ENCODE measurements at places on chromosomes 4 and X.

DNA sequence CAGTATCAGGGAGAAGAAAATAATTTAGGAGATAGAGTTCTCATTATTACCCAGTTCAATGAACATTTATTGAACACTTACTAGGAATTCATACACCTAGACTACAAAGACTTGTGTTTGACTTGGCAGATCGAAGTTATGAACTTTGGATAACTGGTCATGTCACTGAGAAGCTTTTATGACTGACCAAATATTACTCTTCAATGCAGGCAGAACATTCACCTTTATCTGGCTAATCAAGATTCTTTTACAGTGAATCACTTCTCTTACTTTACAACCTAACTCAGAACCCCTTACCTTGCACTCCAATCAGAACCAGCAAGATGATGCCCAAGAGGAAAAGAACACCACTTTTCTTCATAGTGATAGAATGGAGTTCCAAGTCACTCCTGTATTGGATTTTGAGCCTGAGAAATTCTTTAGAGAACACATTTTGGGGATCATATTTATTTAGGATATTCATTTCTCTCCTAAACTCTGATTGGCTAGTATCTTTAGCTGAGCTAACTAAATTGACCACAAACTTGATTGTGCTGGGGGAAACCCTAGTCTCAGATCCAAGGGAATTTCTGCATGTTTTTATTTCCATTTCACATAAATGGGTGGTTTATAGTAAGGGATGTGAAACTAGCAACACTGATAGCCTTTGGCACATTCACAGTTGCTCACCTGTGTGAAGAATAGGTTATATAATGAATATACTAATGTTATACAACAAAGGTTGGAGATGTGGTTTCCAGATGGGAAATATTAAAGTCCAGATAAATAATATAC is at the start of gene CXCL9:
Gene CXCL9, minus strand, starts transcription at position 421 of the 774 bp plus-strand sequence. Its CDS starts 60 bp downstream, at position 361.
- DNase-seq: no peak

DNA sequence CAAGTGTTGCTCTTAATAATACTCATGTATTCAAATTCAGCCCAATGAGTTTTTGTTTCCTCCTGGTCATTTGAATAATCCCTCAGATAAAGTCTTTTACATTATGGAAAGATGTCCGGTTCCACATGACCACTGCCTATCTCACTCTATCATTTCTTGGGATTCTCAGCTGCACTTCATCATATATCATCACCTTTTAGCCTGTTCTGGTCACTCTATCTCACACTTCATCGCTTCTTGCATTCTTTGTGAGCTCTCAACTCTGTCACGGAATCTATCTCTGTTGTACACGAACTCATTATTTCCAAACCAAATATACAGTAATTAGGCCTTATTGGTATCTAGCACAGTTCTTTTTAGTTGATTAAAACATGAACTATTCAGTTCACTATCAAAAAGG is 126.9 kb upstream of the HAND2 start:
- no peak for DNase-seq

DNA sequence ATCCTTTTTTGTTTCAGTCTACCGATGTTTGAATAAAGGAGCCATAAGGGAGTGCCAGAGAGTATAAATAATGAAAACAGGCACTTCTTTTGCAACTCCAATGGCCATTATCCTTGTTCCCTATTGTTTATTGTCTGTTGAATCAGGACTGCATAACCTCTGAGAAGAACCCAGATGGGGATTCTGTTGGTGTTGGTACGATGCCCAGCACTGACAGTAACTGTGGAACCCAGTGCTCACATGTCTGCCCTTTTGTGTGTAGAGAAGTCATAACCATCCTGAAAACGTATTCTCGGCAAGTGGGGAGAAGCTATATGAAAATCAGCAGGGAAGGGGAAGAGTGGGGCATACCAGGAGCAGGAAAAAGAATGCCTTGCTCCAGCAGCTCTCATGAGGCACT is 195.1 kb upstream of the EDNRA start:
- no peak for DNase-seq

- DNase-seq: peak; percentile 7
These were observed 86.7 kb upstream of the MAGEA4 start for GRCh38 chrX:151825925-151826485.

DNA sequence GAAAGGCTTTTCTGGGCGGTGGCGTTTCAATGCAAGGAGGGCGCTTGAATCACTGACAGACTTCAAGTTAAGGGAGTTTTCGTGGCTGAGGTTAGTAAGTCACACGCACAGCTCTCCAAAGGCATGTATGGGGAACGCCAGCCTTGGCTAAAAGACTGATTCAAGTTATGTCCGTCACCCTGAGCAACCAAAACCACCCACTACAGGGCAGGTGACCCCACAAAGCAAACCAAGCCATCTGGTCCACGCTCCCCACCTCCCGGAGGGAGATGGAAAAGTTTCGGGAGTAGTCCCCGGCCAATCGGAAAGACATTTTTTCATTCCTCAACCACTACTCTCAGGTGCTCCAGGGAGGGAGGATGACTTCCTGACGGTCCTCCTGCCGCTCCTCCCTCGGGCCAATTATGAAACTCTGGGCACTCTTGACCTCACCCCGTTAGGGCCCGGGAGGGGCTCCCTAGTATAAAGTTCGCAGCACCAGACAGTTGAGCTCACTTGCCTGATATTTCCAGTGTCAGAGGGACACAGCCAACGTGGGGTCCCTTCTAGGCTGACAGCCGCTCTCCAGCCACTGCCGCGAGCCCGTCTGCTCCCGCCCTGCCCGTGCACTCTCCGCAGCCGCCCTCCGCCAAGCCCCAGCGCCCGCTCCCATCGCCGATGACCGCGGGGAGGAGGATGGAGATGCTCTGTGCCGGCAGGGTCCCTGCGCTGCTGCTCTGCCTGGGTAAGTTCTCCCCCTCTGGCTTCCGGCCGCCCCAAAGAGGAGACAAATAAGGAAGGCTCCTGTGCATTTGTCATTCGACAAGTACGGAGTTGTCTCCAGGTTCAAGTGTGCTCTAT is at the start of gene EREG:
Gene EREG, plus strand, starts transcription at position 494 of the 840 bp plus-strand sequence. Its CDS starts 164 bp downstream, at position 658.
- DNase-seq: peak; percentile 2

GRCh38 chrX:4850312-4850711 is 1136.9 kb upstream of the PRKX start:
- DNase-seq: no peak

DNA sequence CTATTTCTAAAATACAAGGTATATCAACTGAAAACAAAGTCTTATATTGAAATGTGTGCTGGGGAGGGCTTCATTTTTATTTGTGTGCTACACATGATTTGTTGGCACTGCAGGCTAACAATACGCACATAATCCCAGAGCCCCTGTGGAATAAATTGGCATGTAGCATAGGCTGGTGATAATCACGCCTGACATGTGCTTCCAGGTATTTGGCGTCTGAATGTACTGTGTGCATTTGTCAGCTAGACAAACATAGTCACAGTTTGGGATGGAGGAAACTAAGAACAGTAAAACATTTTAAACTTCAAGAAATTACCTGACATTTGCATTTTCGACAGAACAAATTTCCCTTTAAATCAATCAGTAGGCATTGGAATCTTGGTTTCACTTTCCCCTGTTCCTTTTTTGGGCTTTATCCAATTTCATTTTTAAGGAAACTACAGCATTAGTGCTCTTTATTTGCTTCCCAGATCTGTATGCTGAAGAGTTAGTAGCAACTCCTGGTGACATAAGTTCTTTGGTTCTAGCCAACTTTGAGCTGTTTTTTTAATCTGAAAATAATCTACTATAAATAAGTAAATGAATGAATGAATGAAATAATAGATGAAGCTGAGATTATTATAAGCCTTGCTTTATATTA is 472.3 kb downstream of the PDHA2 start:
- DNase-seq: no peak

DNA sequence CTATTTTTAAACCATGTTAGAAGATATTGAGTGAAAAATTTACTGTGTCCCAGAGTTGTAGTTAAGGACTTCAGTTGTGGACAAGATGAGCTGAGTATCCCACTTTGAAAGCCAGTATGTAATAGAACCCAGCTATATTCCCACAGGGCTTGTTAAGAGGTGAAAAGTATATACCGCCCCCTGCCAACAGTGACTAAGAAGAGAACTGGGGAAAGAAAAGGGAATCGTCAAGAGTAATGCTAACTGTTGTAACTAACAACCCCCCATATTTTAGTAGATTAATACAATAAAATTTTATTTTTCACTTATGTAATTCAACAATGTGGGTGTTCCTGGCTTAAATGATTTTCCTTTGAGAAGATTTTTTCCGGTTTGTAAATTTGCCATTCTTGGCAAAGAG is 250.4 kb upstream of the GIMD1 start:
- DNase-seq: no peak
